Mesothelial cell of epicardium (in vitro differentiated cells): ENCODE measurements at places on chromosomes 6 and 20.

- no peak for DNase-seq
Observed at GRCh38 chr20:61340157-61340556, 88.1 kb downstream of the CDH4 start.

DNA sequence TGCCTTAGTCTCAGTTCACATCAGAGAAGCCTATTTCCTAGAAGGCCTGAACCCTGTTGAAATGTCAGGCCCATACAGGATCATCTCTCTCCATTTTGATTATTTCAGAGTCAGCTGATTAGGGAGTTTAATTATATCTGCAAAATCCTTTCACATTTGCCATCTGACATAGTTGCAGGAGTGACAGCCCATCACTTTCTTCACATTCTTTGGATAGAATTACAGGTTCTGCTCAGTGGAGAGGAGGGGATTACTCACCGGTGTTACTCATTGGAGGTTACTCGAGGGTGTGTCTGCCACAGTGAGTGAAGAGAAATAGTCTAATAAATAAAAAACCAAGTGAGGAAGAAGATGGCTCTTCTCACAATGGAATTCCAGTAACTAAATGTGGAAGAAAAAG, 216.8 kb downstream of the TMEM242 start:
- DNase-seq = no peak

GRCh38 chr6:166333172-166333995, 9.0 kb downstream of the SFT2D1 start:
- no peak for DNase-seq

DNA sequence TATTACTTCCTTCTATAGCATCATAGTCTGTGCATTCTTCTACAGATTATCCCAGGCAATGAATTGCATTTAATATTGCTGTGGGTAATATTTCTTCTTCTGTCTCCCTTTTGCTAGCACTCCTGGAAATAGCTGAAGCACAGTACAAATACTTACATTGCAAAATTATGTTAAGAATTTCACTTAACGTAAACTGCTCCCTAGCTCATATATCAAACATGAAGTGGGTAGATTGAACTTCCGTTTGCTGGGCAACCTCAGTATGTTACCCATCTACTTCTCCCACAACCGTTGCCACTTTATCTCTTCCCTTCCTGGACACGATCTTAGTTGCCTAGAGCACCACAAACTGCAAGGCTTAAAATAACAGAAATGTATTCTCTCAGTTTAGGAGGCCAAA, 963.3 kb downstream of the KIF16B start:
- DNase-seq = no peak

- DNase-seq = no peak
Observed at GRCh38 chr6:14622085-14622484, 504.5 kb downstream of the CD83 start.

DNA sequence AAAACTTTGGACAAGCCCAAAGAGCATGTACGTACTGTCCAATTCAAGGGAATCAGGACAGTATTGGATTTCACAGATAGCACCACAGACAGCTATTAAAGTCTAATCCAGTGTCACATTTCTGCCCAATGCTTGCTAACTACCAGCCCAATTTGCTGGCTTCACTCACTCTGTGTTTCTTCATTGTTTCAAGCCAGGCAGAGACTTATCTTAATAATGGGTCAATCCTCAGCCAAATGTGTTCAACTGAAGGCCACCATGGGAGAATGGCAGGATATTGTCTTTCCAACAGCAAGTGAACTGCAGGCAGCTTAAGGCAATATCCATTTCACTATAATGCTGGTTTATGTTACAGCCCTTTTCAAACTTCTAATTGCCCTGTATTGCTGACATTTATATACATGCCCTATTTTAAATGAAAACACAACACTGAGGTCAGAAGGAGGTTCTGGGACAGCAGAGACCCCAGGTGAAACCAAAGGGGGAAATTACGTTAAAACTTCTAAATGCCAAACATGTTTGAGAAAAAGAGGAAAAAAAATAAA, 142.1 kb upstream of the RSPO3 start:
- no peak for DNase-seq

- peak; percentile 24 for DNase-seq
Observed at GRCh38 chr6:169838346-169839028, 87.1 kb downstream of the ERMARD start.

GRCh38 chr20:50513169-50514034, 3.2 kb downstream of the PTPN1 start:
- no peak for DNase-seq

GRCh38 chr6:16132909-16133308, 4.0 kb downstream of the MYLIP start:
- DNase-seq = no peak

DNA sequence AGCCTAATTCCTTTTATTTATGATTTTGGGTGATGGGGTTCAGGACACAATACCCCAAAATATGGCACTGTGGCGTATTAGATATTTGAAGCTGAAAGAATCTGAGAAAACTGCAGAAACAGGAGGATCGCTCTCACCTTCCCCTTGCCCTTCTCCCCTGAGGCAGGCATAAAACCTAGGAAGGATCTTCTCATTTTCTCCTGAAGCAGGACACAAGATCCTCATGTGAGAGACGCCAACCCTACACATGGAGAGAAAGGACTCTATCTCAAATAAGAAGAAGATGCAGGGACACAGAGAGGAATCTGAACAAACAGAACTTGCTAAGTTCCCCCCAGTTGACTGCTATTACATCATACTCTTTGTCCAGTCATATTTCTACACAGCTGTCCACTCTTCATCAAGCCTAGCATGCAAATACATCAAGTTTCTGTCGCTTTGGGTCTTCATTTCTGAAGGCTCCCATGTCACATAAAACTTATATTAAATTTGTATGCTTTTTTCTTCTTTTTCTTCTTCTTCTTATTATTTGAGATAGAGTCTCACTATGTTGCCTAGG, 109.0 kb downstream of the DTNBP1 start:
- no peak for DNase-seq

DNA sequence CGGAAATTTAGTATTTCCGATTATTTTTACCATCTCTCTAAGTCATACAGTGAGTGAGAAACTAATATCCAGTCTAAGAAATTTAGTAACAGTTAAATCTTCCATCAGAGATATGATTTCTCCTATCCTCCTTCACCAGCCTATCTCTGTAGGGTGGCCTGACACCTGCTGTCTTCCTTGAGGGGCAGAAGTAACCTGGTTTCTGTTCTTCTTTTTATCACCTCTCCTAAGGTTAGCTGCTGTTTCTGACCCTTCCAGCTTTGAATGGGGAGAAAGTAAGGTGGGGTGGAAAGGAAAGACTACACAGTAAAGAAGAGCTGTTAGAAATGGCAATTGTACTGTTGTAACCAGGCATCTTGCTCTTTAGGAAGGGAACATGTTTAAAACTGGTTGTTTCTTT, 447.7 kb downstream of the PHF3 start:
- no peak for DNase-seq

GRCh38 chr20:40197691-40198090, 491.3 kb downstream of the MAFB start:
- no peak for DNase-seq

DNA sequence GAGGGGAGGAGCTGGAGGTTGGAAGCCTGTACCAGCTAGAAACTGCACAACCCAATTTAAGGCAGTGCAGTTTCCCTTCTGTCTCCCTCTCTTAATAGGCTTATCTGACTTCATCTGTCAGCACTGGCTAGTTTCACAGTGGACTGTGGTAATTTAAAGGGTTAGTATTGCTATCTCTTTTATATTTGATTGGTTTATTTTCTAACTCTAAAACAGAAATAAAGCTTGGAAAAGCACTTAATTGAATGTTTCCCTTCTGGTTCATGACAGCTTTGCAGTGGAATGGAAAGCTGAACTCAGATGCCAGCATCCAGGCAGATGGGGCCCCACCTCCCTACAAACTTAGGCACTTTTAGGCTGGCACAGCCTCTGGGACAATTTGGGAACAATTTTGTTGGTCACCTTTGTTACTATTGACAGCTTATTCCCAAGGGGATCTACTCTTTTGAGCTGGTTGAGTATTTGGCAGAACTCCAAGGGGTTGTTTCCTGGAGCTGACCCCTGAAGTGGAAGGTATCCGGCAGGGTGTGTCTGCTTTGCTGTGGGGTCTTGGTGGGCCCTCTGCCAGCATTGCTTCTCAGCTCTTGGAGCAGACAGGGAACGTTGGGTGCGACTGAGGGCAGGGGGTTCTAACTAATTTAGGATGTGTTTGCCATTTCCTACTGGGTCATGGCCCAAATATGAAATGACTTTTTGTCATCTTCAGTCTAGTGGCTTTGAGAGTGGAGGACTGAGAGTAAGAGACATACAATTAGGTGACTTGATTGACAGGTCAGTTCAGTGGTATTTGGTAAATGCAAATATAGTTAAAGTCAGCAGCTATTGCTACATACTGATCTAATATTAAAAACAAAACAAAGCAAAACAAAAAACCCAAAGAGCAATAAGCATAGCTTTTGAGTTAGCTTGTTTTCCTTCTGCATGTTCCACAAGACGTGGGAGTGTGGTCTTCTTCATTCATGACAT, 9.3 kb downstream of the SH3BGRL2 start:
- DNase-seq = no peak

- no peak for DNase-seq
Observed at GRCh38 chr6:68771426-68771825, 136.3 kb downstream of the ADGRB3 start.

DNA sequence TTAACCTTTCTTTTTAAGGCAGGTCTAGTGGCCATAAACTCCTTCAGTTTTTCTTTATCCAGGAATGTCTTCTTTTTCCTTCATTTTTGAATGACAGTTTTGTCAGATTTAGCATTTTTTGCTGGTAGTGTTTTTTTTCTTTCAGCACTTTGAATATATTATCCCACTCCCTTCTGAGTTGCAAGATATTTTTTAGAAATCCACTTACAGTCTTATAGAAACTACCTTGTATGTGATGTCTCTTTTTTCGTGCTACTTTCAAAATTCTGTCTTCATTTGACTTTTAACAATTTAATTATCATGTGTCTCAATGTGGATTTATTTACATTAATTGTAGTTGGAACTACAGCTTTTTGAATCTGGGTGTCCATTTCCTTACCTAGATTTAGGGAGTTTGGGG, 284.4 kb upstream of the RNF217 start:
- DNase-seq = no peak

GRCh38 chr6:30744054-30744805, at the start of gene IER3:
TSS of gene IER3 (minus strand) at chr6:30744547. CDS start at chr6:30744518, 29 bp downstream.
- DNase-seq = peak; percentile 82

GRCh38 chr6:28489366-28490204, 26.0 kb downstream of the GPX6 start:
- DNase-seq = peak; percentile 65

DNA sequence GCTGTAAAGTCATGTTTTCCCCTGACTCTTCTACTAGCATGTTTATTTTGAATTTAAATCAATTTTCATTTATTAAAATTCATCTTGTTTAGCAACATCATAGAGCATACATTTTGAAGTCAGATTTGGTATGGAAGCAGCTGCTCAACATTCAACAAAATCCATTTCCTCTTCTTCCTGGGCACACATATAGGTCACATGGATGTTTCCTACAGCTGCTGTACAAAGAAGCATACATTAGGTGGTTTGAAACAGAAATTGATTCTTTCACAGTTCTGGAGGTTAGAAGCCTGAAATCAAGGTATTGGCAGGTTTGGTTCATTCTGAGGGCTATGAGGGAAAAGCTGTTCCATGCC, 495.2 kb downstream of the RFPL4B start:
- DNase-seq = no peak

DNA sequence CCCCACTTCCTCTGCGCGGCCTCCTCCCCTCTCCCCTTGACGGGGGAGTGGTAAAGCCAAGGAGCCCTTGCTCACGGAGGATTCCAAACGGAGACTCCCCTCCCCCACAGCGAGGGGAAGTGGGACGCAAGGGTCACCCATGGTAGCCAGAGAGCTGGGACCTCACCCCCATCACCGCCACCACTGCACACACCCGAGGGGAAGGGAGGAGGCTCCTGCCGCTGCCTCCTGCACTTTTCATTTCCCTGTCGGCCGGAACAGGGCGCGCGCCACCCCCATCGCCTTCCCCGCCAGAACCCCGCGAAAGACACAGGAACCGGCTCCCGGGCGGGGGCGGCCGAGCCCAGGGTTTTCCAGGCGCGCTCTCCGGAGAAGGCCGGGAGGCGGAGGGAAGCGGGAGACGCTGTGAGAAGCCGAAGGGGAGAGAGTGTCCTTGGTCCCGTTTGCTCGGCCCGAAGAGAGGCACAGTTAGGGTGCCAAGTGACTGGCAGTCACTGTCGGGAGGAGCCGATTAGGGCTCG, 789 bp downstream of the CCND3 start:
- no peak for DNase-seq

- no peak for DNase-seq
Observed at GRCh38 chr20:62461834-62462233, 14.0 kb downstream of the GATA5 start.
